ENCODE measurements at places on chromosomes 1 and 21.

- no peak for DNase-seq
These were observed 26.0 kb downstream of the TTC39A start for GRCh38 chr1:51304360-51304759.

DNA sequence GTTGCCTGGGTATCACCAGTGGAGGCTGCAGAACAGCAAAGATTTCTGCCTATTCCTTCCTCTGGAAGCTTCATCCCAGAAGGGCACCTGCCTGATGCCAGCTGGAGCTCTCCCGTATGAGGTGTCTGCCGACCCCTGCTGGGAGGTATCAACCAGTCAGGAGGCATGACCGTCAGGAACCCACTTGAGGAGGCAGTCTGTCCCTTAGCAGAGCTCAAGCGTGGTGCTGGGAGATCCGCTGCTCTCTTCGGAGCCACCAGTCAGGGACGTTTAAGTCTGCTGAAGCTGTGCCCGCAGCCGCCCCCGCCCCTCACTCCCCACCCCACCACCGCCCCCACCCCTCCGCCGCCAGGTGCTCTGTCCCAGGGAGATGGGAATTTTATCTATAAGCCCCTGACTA lies 23.1 kb upstream of the HFM1 start:
- no peak for DNase-seq

DNA sequence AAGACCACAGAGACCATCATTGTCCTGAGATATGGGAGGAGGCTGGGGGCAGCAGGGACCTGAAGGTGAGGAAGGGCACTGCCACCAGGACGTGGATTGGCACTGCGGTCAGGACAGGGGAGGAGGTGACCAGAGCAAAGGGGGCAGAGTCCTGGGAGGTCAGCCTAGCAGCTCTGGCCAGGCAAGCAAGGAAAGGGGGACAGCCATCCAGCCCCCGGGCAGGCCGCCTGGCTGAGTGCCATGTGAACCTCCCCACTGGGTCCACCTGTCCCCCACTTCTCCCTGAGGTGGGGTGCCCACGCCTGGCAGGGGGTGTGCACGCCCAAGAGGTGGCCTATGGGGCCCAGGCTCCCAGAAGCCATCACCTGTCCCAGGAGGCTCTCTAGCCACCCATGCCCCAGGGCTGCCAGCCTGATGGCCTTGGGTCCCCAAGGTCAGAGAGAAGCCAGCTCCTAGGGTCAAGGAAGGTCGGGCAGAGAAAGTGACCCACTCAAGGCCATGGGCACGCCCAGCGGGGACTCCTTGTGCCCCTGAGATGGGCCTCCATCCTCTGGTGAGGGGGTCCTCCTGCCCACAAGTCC lies 17.6 kb upstream of the PTTG1IP start:
- no peak for DNase-seq

DNA sequence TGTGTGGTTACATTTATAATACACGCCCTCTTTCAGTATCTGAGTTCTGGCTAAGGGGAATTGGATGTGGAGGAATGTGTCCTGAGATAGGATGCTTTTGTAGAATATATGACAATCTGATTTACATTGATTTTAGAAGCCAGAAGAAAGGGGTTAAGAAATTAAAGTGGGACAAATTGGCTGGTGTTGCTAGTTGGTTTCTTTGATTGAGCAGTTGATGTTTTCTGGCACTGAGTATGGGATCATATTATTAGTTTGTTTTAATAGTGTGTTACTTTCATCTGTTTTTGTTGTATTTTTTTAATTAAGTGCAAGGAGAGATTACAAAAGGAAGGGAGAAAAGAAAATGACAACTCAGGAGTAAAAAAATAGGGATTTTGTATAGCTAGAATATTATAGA lies 1634.7 kb upstream of the B3GALT2 start:
- no peak for DNase-seq

DNA sequence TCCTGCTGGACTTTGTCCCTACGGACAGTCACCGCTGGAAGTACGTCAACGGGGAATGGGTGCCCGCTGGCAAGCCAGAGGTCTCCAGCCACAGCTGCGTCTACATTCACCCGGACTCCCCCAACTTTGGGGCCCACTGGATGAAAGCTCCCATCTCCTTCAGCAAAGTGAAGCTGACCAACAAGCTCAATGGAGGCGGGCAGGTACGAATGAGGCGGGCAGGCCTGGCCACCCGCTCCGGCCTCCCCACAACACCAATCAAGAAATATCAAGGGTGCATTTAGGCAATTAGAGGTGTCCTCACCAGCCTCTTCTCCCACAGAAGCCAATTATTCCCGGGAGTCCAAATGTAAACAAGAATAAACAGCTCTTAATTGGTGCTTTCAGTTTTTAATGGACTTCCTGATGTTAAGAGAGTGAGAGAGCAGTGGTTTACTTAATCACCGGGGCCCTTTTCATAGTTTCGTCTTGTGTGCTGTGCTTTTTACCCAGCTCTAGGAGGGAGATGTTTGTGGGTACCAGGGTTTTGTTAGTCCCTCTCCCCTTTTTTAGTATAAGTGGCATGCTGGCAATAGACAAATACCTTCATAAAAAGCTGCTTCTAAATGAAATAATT lies 10.7 kb downstream of the TBX19 start:
- DNase-seq: no peak

- DNase-seq: no peak
These were observed 182.6 kb downstream of the VAV3 start for GRCh38 chr1:107782217-107782845.

GRCh38 chr1:30678209-30678608 lies 45.2 kb downstream of the MATN1 start:
- DNase-seq: no peak

DNA sequence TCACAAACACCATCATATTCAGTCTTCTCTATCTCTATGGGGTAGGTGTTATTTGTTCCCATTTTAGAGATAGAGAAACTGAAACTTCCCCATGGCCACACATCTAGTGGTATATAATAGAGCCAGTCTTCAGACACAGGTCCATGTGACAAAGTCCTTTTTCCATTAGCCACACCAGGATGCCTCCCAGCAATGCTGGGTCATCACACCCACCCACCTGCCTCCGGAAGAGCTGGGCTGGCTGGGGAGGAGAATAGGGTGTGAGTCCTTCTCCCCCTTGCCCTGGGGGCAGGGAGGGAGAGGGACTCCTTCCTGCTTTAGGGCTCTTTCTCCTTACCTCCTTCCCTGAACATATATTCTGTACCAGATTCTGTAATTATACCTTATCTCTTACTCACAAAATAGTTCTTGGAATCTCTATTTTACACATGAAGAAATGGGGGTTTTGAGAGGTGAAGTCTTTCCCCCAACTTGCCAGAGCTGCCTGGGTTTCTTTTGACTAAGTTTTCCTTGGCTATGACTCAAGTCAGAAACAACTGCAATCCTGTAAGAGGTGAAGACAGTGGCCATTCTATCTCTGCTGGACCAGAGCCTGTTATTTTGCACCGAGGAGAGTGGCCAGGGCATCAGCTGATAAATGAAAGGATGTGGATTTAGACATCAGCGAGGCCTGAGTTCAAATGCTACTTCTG lies 30.0 kb downstream of the SOX13 start:
- no peak for DNase-seq

DNA sequence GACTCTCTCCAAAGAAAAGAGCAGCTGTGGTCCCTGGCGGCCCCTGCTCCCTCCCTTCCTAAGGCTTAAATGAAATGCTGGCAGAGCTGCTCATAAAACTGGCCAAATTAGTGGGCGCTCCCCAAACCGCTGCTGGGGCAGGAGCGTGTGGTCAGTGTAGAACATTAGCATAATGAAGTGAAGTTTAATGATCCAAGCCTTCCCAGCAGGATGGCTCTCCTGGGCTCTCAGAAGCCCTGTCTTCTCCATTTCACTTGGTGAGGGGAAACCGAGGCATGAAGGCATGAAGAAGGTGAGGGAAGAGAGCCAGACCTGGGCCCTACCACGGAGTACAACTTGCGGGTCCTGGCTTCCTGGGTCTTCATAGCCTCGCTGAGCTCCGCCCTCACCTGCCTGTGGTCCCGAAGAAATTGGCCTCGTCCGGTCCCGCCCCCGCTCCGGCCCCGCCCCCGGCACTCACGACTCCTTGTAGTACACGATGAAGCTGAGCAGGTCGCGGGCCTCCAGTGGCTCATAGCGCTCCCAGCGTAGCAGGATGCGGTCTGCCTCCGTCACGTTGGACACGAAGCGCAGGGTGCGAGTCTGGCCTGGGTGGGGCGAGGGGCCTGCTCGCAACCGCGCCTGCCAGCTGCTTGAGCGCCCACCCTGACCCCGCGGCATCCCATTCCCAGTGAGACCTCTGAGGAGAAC lies 10.3 kb downstream of the INSRR start:
- no peak for DNase-seq

DNA sequence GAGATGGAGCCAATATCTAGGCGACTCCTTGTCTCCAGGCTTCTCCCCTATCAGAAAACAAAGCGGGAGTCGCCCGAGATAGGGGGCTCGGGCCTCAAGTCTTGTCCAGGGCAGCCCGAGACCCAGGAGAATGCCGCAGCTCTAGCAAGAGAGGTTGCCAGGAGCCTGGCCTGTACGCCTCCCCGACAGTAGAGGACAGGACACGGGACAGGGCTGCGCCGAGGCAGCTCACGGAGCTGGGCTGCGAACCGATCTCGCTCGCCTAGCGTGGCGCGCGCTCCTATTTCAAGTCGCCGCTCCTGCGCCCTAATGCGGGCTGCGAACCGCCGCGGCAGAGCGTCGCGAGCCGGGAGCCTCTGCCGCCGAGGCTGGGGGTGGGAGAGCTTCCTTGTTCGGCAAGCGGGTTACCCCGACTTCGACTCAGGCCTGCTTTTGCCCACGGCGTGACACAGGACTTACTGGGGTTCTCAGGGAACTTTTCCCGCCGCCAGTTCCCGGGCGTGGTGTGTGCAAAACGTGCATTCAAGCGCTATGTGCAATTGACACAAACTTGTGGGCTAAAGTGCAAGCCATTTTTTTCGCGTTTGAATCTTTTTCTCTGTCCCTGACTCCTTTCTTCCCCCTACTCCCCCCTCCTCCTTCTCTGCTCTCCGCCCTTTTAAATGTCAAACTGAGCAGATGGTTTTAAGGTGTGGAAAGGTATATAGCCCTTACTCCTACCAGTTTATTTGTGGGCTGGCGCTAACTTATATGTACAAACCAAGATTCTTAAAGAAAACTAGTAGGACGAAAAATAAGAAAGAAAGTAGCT lies 2.4 kb upstream of the PROX1 start:
- DNase-seq: no peak

GRCh38 chr1:32052887-32053286 lies 19.9 kb upstream of the TMEM39B start:
- DNase-seq: no peak

- no peak for DNase-seq
These were observed 138.6 kb upstream of the EDN2 start for GRCh38 chr1:41622859-41623732.

- DNase-seq: no peak
These were observed 90.8 kb upstream of the TMPRSS2 start for GRCh38 chr21:41598561-41599431.

DNA sequence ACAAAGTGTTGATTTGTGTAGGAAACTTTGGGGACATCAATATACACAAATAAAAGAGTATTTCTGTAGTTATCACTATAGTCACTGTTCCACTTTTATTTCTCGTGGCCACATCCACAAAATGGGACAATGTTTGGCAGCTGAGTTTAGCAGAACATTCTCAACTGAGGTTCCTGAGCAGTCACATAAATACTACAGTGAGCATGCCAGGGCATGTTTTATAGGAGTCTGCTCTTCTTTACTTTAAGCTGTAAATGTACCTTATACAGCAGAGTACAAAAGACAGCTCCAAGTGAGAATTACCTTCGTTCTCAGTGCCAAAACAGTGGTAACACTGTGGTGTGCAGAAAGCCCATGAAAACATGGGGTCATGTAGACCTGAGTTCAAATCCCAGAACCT lies 5.0 kb downstream of the BTG3 start:
- DNase-seq: no peak

GRCh38 chr21:29072873-29073221 lies 601 bp downstream of the CCT8 start:
- no peak for DNase-seq

GRCh38 chr1:174469052-174469451 lies 21.3 kb downstream of the GPR52 start:
- no peak for DNase-seq

GRCh38 chr1:81717230-81717629 lies 83.5 kb upstream of the ADGRL2 start:
- DNase-seq: no peak

- no peak for DNase-seq
These were observed 2.7 kb downstream of the SPRR1A start for GRCh38 chr1:152986578-152986977.

GRCh38 chr1:35932158-35932636 lies 1.3 kb downstream of the AGO3 start:
- no peak for DNase-seq

GRCh38 chr1:170240409-170240808 lies 94.7 kb downstream of the NTMT2 start:
- DNase-seq: no peak

GRCh38 chr1:186617926-186618325 lies 62.3 kb downstream of the PTGS2 start:
- DNase-seq: no peak

DNA sequence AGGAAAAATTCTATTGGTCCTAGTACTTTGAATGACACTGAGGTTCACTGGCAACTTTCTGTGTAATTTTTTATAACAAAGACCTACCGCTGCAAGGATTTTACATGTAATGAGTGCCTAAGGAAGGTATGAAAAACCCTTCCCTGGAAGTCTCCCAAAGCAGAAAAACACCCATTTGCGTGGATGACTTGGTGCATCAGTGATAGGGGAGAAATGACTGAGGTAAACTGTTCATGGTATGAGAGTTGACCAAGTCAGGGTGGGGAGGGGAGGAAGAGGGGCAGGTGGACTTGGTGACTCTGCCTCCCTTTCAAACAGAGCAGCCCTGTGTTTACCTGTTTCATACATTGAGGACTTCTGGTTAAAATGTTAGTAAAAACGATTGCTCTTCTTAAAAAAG lies 78.8 kb upstream of the IPO9 start:
- no peak for DNase-seq

All from esophagus squamous epithelium (tissue), 5 donors.